Skeletal muscle cell (primary cell): ENCODE measurements at places on chromosomes 7 and 10.

DNA sequence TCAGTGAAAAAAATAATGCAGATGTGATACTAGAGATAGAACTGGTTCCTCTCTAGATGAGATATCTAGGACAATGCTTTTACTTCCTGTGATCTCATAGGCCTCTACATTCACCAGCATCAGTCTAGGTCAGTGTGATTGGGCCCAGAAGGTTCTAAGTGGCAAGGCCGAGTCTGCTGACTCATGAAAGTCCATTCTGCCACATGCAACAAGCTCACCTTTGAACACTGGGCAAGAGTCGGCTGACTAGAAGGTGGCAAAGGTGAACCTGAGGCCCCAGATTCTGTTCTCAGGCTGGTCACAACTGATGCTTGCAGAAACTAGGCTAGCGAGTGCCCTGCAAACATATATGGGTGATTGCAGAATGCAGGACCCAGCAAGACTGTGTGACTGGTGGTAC lies 105.7 kb upstream of the PLXNA4 start:
- no peak for DNase-seq

- DNase-seq: no peak
Measured at GRCh38 chr10:17379151-17379690, 75.2 kb downstream of the ST8SIA6 start.

DNA sequence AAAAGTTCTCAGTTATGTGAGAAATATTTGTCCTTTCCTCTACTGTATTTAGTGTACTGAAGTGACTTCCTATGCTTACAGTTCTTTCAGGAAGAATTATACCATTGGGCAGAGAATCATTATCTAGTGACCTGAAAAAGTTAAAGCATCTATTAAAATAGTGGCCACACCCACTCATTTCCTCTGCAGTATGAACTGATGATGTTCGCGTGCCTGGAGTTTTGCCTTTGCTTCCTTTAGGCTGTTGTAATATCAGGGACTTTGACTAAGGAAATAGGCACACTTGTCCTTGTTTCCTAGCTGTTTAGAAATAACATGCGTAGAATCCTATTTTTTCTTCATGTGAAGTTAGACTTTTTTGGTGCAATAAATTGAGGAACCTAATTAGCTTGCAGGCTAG lies 100.7 kb downstream of the ZMYND11 start:
- DNase-seq: no peak

GRCh38 chr10:78407009-78407711 lies 373.5 kb downstream of the RPS24 start:
- peak; percentile 68 for DNase-seq

GRCh38 chr7:158076656-158077055 lies 511.0 kb downstream of the PTPRN2 start:
- DNase-seq: no peak

DNA sequence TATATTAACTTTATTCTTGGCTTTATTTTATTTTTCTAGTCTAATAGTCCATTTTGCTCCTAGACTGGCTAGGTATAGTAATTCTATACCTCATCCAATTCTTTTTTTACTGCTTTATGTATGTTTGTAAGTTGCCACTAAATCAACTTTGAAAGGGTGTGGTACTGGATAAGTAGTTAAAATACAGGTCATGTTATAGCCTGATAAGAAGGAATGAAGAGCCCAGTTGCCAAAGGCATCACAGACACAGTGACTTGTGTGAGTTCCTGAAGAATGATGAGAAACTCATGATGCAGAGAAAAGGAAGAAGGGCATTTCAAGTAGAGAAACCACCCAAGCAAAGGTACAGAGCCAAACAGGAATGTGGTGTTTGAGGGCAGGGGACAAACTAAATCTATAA lies 27.3 kb downstream of the NAPEPLD start:
- DNase-seq: no peak

GRCh38 chr10:2885288-2886278 lies 181.8 kb upstream of the PFKP start:
- no peak for DNase-seq

- no peak for DNase-seq
Measured at GRCh38 chr10:20949967-20950366, 52.9 kb upstream of the NEBL start.

DNA sequence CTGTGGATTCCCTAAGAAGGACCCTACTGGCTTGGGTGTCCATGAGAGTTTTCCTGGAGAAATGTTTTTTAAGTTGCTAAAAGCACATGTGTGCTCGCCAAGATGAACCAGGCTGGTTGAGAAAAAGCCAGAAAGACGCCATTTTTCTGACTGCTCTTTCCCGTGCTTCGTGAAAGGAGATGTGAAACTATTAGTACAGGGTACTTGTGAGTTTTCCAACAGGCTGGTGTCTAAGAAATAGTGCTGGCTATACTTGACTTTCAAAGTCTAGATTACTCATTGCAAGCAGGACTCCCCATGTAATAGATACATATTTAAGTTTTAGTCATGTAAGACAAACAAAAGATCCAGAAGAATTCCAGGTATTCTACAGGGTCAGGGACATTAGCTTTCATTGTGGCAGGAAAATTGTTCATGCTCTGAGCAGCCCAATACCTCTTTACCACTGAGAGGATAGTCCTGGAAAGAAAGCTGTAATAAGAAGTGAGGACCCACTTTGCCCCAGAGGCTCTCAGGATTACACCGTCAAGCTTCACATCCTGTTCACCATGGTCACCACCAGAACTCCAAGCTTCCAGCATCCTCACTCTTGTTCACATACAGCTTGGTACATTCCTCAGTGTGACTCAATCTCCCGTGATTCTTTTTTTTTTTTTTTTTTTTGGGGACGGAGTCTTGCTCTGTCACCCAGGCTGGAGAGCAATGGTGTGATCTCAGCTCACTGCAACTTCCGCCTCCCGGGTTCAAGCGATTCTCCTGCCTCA lies 43.8 kb upstream of the ICA1 start:
- DNase-seq: no peak

DNA sequence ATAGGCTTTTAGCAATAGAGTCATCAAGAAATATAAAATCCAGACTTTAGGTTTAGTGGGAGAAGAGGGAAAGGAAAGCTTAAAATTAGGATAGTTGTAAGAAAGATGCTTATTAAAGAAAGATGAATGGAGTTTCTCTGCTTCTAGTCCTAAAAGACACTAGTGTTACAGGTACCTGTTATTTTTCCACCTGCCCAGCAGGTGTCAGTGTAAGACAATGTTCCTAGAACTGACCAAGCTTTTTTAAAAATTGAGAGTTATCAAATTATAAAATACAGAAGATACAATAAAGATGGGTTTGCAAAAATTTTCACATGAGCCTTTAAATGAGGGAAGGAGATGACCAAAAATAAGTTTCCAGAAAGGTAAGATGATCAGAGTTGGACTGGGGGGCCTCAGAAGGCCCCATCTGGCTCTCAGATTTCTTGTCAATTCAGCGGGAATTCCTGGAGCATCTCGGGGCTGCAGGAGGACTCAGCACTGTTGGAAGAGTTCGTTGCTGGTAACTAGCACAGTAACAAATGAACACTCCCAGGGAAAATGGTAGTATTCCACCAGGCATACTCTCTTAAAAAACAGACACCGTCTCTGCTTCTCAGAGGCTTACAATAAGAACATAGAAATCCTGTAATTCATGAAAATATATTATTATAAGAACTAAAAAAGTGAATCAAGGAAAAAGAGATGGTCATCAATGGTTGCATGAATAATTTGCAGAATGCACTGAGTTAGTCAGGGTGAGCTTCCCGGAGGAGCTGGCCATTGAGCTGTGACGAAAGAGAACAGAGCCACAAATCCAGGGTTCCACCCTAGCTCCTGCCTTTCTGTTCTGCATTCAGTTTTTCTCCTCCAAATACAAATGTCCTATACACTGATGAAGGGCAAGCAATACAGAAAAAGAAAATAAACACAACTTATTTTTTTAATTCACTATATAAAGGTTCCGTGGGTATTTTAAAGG lies 71.8 kb upstream of the PIK3CG start:
- no peak for DNase-seq

GRCh38 chr7:85081392-85081791 lies 105.5 kb downstream of the SEMA3D start:
- no peak for DNase-seq

- peak; percentile 24 for DNase-seq
Measured at GRCh38 chr7:140542228-140542603, 62.9 kb upstream of the MKRN1 start.

GRCh38 chr10:79081353-79082034 lies 12.7 kb downstream of the ZMIZ1 start:
- peak; percentile 79 for DNase-seq

GRCh38 chr7:12570168-12570533 lies 369 bp upstream of the SCIN start:
- DNase-seq: no peak

DNA sequence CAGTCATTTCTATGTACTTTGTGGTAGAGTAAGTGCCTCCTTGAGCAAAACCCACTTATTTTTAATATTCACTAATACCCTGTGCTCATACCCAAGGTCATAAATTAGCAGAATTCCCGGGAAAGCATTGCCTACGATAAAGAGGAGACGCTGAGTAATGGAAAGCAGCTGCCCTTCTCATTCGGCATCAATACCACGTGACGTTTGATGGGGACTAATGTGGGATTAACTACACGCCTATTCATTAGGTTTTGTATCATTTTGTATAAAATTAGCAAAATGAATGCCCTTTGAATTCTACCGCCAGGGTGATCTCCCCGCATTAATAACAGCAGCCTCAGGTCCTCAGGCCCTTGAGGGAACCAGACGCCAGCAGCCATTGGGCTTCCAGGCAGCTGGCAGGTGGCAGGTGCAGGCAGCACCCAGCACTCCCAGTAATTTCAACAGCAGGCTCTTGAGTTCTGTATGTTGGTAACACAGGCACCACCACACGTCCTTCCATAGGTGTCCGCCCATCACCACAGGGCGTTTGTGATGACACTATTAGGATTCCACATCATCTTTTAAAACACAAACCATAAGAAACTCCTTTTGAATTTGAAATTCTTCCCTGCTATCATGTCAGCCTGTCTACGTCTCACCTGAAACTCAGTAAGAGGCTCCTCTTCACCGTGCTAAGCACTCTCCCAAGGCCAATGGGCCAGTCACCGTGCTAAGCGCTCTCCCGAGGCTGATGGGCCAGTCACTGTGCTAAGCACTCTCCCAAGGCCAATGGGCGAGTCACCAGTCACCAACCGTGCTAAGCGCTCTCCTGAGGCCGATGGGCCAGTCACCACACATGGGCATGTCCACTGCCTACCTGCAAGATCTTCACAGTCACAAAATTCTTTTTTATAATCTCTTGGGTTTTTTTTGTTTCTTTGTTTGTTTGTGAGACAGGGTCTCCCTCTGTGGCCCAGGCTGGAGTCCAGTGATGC lies 509.4 kb downstream of the PTPRN2 start:
- DNase-seq: no peak

- no peak for DNase-seq
Measured at GRCh38 chr10:69451209-69451783, at the start of gene TSPAN15. Gene TSPAN15 (plus strand): TSS chr10:69451465. CDS start chr10:69451595, 130 bp downstream.

GRCh38 chr10:31832261-31832660 lies 96.4 kb downstream of the ARHGAP12 start:
- DNase-seq: no peak

GRCh38 chr7:90923541-90923997 lies 327.4 kb downstream of the CDK14 start:
- no peak for DNase-seq

DNA sequence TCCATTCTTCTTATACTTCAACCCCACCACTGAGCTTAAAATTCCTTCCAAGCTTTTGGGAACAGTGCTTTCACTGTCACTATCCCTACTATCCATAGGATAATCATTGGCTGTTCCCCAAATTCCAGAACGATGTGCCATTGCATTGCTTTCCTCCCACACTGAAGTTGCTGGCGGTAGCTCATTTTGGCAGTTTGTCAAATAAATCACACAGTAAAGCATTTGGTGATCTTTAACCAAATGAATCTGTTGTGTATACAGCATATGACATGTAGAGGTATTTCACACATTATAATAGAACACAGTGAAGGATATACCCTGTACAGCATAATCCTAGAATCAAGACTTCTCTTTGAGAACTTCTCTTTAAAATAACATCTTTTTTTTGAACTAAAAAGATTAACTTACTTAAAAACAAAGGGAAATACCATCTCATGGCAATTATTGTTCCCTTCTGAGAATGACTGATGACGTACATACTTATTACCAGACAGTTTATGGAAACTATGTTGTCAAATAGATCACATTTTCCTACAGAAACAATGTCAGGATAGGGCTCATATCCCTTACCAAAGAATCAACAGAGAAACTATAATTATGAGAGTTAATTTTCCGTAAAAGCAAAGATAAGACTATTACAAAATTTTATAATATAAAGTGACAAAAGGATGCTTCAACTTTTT lies 93.6 kb downstream of the CTNNA3 start:
- peak; percentile 86 for DNase-seq

DNA sequence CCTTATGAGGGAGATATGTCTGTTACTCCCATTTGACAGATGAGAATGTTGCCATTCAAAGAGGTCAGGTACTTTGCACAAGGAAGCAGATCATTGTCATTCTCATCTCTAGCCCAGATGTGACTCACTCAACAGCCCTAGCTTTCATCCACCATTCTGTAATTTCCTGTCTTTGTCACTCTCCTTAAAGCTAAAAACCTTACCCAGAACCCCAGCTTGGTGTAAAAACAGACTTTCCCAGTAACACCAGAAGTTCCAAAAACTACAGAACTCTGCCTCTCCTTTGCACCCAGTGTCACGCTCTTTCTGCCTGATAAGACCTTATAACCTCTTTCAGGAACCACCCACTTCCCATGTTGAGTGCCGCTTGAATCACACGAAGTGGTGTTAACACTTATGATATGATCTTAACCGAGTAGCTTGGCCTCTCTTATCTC lies 89.1 kb upstream of the SP4 start:
- DNase-seq: no peak

DNA sequence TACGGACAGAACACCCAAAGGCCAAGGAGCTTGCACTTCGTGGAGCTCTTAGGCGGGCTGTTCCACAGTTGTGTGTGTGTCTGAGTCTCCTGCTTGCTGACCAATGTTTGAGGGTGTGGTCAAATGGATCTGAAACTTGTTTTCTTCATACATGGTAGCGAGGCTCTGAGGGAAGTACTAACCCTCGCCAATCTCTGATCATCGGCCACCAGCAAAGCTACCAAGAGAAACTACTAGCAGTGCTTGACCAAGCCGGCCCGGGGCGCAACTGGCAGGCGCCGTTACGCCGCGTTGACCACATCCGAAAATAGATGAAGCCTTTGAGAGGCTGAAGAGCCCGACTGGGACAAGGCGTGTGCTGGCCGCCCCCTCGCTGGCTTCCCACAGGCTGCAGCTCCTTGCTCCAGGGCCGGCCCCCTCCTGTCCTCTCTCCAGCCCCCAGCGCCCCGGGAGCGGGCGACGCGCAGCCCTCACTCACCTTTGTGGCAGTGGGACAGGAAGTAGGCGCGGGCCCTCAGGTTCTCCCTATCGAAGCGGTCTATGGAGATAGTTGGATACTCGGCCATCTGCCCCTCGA lies 384 bp downstream of the DCLRE1C start:
- DNase-seq: peak; percentile 31

DNA sequence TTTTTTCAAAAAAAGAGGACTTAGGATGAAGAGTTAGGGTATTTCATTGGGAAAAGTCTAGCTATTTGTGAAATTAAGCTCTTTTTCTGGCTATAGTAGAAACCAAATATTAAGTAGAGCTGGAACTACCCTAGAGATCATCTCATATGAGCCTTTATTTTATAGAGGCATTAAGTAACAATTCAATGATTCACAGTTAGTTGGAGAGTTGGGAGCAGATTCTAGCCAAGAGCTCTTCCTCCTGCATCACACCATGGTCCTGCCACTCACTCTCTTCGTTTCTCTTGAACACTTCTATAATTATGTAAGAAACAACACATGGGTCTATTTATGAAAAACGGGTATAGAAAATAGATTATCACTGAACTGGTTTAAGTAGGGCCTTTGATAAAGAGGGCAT lies 76.1 kb upstream of the ANK3 start:
- DNase-seq: no peak

- no peak for DNase-seq
Measured at GRCh38 chr10:52801947-52802346, 29.4 kb upstream of the MBL2 start.
